ENCODE measurements at places on chromosomes 6 and 20. TPM values are rescaled to one million over a fixed set of nuclear protein-coding genes. Genes with fewer than 3 reads are reported as not detected.

The C6orf141 gene
- not detected for polyA plus RNA-seq

DNA sequence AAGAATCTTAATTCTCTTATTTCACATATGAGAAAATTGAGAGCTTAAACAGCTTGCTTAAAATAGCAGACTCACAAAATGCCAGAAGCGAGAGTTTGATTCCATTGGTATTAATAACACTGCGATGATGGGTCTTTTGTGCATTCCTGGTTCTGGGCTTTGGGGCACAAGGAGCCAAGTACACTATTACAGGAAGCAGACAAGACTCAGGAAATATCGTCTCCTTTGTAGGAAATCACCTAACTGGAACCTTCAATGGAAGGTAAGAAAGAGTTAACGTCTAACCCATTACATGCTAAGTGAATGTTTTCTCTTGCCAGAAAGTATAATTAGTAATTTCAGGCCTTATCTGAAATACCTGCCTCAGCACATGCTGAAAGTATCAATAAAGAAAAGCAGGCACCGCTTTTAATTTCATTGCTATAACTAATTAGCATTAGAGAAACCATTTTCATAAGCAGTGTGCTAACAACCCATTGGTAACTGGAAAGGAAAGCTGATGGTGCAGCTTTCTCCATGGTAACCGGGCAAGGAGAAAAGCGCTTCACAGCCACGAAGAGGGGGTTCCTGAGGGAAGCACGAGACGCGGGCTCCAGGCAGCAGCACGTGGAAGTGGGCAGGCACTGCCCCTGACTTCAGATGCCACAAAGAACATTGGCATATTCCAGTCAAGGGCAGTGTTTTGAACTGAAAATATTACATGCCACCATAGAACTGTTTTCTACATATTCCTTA lies 206.7 kb upstream of the AGPAT4 start:
- DNase-seq, result no peak
- H3K4me3 ChIP-seq, result no peak overlapping the region
- no peaks in the 10 kb centered on the region for H3K4me1 ChIP-seq
- no peak overlapping the region for H3K27ac ChIP-seq
- H3K36me3 ChIP-seq, result no peaks in the 10 kb centered on the region

GRCh38 chr20:41119614-41120561 lies 17.5 kb upstream of the PLCG1 start:
- no peak overlapping the region for H3K27ac ChIP-seq
- peaks cover 71% of the 10 kb centered on the region for H3K36me3 ChIP-seq
- no peaks in the 10 kb centered on the region for H3K27me3 ChIP-seq
- DNase-seq, result no peak
- no peaks in the 10 kb centered on the region for H3K4me1 ChIP-seq

The ZC2HC1B gene
- polyA plus RNA-seq, result not detected

GRCh38 chr20:8790442-8791074 lies 278.3 kb upstream of the PLCB4 start:
- peaks cover 28% of the 10 kb centered on the region for H3K36me3 ChIP-seq
- H3K4me1 ChIP-seq, result peaks cover 15% of the 10 kb centered on the region
- DNase-seq, result no peak
- no peak overlapping the region for H3K4me3 ChIP-seq
- H3K27me3 ChIP-seq, result no peaks in the 10 kb centered on the region

DNA sequence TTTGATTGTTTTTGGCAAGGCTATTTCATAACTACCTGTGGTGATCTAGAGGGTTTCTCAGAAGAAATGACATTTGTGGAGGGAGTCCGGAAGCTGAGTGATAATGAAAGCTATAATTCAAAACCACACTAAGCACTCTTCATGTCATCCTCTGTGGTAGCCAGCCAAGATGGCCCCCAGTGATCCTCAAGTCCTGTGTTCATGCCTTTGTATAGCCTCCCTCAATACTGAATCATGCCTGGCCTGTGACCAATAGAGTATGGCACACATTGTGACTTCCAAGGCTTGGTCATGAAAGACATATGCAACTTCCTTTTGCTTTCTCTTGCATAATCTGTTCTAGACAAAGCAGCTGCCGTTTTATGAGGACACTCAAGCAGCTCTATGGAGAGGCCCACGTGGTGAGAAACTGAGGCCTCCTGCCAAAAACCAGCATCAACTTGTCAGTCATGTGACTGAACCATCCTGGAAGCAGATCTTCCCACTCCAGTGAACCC lies 12.8 kb upstream of the DNAAF9 start:
- peak overlapping the region; percentile 42 for H3K4me3 ChIP-seq
- H3K27me3 ChIP-seq, result peaks cover 5% of the 10 kb centered on the region
- DNase-seq, result peak; percentile 38
- peak overlapping the region; percentile 37 for H3K27ac ChIP-seq
- H3K36me3 ChIP-seq, result no peaks in the 10 kb centered on the region

GRCh38 chr6:139369568-139370282 lies 4.7 kb downstream of the CITED2 start:
- peak; percentile 45 for DNase-seq
- peaks cover 12% of the 10 kb centered on the region for H3K27me3 ChIP-seq

The UBE2C gene
- polyA plus RNA-seq, result 2.0 TPM

GRCh38 chr6:41836660-41837052 lies 49.2 kb downstream of the TOMM6 start:
- H3K36me3 ChIP-seq, result no peaks in the 10 kb centered on the region
- H3K4me3 ChIP-seq, result no peak overlapping the region
- H3K4me1 ChIP-seq, result peaks cover 3% of the 10 kb centered on the region
- peaks cover 2% of the 10 kb centered on the region for H3K27me3 ChIP-seq
- no peak for DNase-seq
- no peak overlapping the region for H3K27ac ChIP-seq

The MOG gene
- not detected for polyA plus RNA-seq

GRCh38 chr6:90025523-90026061 lies 131.3 kb downstream of the GJA10 start:
- H3K4me1 ChIP-seq, result peaks cover 57% of the 10 kb centered on the region
- no peak for DNase-seq
- no peak overlapping the region for H3K4me3 ChIP-seq
- peaks cover 8% of the 10 kb centered on the region for H3K36me3 ChIP-seq

The PLEKHG1 gene
- 0.04 TPM for polyA plus RNA-seq

- peaks cover 19% of the 10 kb centered on the region for H3K27me3 ChIP-seq
- H3K36me3 ChIP-seq, result no peaks in the 10 kb centered on the region
- no peak overlapping the region for H3K4me3 ChIP-seq
These were observed 18.3 kb downstream of the GPX6 start for GRCh38 chr6:28497306-28497705.

The EEF1A2 gene
- not detected for polyA plus RNA-seq

GRCh38 chr6:117561128-117561527 lies 41.2 kb downstream of the GOPC start:
- no peaks in the 10 kb centered on the region for H3K27me3 ChIP-seq
- H3K27ac ChIP-seq, result no peak overlapping the region
- H3K4me3 ChIP-seq, result no peak overlapping the region
- DNase-seq, result no peak
- peaks cover 9% of the 10 kb centered on the region for H3K36me3 ChIP-seq

- H3K4me3 ChIP-seq, result peak overlapping the region; percentile 87
- H3K4me1 ChIP-seq, result peaks cover 48% of the 10 kb centered on the region
- peak overlapping the region; percentile 96 for H3K27ac ChIP-seq
- no peaks in the 10 kb centered on the region for H3K36me3 ChIP-seq
These were observed 41.9 kb downstream of the PCNA start for GRCh38 chr20:5077761-5078387.

- no peak for DNase-seq
- no peak overlapping the region for H3K27ac ChIP-seq
- no peaks in the 10 kb centered on the region for H3K4me1 ChIP-seq
- no peaks in the 10 kb centered on the region for H3K36me3 ChIP-seq
- peaks cover 1% of the 10 kb centered on the region for H3K27me3 ChIP-seq
These were observed 144.0 kb upstream of the C6orf118 start for GRCh38 chr6:165453395-165453794.

The SLC24A3 gene
- not detected for polyA plus RNA-seq

DNA sequence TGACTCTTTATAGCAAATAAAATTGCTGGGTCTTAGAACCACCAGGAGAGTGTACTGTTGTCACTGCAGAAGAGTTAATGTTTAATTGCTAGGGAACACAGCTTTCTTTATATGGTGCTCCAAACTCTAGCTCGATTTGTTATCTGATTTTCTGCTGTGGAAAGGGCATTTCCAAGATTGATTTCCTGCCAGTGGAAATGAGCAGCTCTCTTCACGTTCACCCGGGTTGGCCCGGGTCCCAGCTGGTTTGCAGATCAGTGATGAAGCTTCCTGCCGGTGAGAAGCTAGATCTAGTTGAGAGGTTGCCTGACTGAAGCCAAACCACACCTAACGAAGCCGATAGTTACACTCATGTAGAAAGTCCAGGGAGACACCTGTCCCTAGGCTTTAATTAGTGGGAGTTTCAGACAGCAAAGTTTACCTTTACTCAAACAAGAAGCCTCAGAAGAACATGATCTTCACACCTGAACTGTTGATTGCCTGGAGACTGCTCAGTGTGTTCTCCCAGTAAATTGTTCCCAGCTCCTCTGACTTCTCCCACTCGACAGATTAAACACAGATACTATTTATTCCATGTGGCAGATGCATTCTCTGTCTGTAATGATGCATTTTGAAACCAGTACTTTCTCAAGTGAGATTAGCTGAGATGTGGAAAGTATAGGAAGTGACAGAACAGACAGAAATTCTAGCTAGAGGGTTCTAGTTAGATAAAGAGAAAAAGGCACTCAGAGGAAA lies 27.8 kb downstream of the PAQR8 start:
- peak overlapping the region; percentile 79 for H3K4me3 ChIP-seq
- peaks cover 52% of the 10 kb centered on the region for H3K4me1 ChIP-seq
- H3K36me3 ChIP-seq, result no peaks in the 10 kb centered on the region
- peak; percentile 35 for DNase-seq
- peak overlapping the region; percentile 82 for H3K27ac ChIP-seq

DNA sequence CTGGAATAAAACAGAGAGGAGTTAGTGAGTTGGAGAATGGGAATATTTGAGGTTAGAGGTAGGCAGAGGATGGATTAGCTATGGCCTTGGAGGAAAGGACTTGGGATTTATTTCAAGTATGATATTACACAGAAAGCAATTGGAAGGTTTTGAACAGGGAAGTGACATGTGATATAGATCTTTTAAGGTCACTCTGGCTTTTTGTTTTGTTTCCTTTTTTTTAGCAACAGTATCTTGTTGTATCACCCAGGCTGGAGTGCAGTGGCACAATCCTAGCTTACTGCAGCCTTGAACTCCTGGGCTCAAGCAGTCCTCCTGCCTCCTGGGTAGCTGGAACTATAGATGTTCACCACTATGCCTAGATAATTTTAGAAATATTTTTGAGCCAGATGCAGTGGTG lies 190.3 kb downstream of the UTRN start:
- peak overlapping the region; percentile 84 for H3K27ac ChIP-seq

GRCh38 chr6:168331058-168331457 lies 11.5 kb upstream of the DACT2 start:
- no peak for DNase-seq
- no peaks in the 10 kb centered on the region for H3K36me3 ChIP-seq
- H3K4me3 ChIP-seq, result no peak overlapping the region
- H3K27me3 ChIP-seq, result peaks cover 24% of the 10 kb centered on the region
- H3K4me1 ChIP-seq, result peaks cover 28% of the 10 kb centered on the region

DNA sequence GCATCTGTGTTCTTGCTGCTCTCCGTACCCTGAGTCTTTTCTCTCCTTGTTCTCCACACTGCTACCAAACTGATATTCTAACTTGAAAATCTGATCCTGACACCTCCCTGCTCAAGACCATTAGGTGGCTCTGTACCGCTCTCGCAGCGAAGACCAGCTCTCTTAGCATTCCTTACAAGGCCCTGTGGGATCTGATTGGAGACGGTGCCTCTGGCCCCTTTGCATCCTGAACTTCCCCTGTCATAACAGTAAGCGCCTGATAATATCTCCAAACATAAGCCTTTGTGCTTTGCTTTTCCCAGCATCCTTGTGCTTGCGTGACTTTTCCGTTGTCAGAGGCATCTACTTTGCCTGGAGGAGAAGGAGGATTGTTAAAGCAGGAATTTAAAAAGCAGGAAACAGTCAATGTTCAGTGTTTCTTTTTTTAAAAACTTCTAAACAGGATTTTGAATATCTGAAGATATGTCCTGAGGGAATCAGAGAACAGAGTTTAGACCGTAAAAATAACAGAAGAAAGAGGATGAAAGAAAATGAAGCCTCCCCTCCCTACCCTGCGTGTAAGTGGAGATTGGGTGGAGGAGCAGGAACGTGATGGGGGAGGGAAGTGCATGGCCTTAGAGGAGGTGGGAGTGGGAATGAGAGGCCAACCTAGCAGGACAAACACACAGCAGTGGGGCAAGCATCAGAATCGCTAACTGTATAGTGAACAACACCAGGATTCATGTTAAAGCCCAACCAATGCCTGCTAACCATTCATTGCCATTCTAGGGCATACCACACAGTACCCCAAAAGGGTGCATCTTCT lies 89.2 kb upstream of the STMND1 start:
- no peaks in the 10 kb centered on the region for H3K36me3 ChIP-seq
- peaks cover 26% of the 10 kb centered on the region for H3K4me1 ChIP-seq
- H3K27me3 ChIP-seq, result peaks cover 12% of the 10 kb centered on the region
- no peak for DNase-seq
- no peak overlapping the region for H3K27ac ChIP-seq
- no peak overlapping the region for H3K4me3 ChIP-seq

DNA sequence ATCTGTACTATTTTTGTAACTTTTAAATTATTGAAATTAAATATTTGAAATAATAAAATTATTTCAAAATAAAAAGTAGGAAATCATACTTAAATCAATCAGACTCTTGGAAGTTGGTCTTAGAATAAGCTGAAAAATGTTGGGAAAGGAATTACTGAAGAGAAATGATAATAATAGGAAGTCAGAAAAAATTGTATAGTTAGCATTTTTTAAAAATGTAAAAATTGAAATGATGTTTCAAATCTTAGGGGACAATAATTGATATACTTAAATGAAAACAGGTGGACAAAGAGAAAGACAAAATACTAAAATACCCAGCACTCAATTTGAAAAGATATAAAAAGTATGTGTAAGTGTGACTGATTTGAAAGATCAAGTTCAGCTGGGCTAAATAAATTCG lies 186.1 kb downstream of the BMP2 start:
- H3K27ac ChIP-seq, result no peak overlapping the region
- no peaks in the 10 kb centered on the region for H3K36me3 ChIP-seq
- no peaks in the 10 kb centered on the region for H3K27me3 ChIP-seq
- no peak overlapping the region for H3K4me3 ChIP-seq
- DNase-seq, result no peak
- no peaks in the 10 kb centered on the region for H3K4me1 ChIP-seq

DNA sequence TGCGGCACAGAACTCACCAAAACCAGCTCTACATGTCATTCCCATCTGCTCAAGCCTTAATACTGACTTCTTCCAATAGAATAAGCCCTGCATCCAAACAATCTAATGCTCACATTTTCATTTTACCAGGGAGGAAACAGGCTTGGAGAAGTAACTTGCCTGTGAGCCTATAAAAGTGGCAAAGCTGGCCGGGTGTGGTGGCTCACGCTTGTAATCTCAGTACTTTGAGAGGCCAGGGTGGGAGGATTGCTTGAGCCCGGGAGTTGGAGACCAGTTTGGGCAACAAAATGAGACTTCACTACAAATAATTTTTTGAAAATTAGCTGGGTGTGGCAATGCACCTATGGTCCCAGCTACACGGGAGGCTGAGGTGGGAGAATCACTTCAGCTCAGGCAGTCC lies 133.7 kb downstream of the LY86 start:
- H3K4me3 ChIP-seq, result no peak overlapping the region
- H3K36me3 ChIP-seq, result no peaks in the 10 kb centered on the region
- peaks cover 6% of the 10 kb centered on the region for H3K27me3 ChIP-seq
- H3K4me1 ChIP-seq, result peaks cover 12% of the 10 kb centered on the region
- no peak overlapping the region for H3K27ac ChIP-seq

Measured in immature natural killer cell (primary cell).